Right atrium auricular region (tissue), 2 donors: ENCODE measurements at places on chromosomes 4 and X.

GRCh38 chr4:28548136-28548535, 1687.5 kb downstream of the STIM2 start:
- DNase-seq, result no peak

- DNase-seq, result no peak
Measured at GRCh38 chr4:137267024-137267423, 265.3 kb downstream of the PCDH18 start.

DNA sequence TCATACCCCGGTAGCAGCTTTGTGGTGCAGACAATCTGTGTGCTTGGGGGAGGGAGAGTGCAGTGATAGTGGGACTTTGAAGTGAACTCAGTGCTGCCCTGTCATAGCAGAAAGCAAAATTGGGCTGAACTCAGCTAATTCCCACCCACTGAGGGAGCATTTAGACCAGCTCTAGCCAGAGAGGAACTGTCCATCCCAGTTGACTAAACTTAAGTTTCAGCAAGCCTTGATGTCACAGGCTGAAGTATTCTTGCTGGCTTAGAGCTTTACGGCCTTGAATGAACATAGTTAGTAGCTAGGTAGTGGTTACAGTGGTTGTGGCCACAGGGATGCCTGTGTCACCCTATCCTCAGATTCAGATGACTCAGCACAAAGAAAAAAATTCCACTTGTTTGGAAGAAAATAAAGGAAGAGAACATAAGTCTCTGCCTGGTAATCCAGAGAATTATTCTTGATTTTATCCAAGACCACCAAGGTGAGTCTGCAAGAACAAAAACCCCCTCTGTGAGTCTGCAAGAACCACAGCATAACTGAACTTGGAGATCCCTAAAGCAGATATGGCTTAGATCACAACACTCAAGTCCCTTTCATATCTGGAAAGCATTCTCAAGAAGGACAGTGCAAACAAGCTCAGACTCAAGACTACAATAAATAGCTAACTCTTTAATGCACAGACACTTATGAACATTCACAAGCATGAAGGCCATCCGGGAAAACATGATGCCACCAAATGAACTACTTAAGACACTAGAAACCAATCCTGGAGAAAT, 39.4 kb downstream of the ADH7 start:
- DNase-seq, result no peak

GRCh38 chr4:163558539-163559044, 64.1 kb downstream of the TMA16 start:
- no peak for DNase-seq

DNA sequence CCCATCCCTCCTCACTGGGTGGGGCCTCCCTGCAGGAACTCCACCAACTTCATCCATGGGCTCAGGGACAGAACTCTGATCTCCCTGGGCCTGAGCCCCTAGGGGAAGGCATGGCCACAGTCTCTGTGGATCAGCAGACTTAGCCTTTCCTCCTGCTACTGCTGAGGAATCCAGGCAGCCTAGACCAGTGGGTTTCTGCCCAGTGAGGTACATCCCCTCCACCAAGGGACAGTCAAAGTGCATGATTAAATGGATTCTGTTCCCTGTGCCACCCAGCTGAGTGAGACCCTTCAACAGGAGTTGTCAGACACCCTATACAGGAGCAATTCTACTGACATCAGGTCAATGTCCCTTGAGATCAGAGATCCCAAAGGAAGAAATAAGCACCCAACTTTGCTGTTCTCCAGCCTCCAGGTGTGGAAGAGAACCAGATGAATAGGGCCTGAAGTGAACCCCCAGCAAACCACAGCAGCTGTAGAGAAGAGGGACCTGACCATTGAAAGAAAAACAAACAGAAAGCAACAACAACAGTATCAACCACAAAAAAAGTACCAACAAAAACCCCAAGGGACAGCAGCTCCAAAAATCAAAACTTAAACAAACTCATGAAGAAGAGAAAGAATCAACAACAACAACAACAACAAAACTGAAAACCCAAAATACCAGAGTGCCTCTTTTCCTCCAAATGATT, 84.8 kb downstream of the CHIC1 start:
- no peak for DNase-seq

DNA sequence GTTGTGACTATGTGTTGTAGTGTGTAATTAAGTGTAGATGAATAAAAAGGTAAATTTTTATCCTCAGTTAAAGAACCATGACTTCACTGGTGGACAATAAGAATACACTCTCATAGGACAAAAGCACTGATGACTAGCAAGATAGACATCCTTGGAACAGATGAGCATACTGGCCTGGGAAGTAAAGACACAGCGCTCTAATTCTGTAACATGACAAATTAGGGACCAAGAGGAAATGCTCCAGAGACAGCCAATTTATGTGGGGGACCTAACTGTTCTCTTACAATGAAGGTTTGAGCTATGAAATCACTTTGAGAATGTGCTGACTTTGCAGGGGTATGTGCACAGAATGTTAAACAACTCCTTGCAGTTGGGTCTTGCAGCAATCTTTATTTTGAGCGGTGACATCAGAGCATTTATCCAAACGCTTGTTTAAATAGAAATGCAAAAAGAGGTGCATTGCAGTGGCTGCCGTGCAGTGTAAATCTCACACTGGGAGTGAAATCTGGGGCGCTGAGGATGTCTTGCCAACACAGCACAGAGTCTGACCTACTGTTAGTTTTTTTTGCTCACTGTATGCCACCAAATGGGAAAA, 109.3 kb downstream of the MAGEC2 start:
- no peak for DNase-seq

DNA sequence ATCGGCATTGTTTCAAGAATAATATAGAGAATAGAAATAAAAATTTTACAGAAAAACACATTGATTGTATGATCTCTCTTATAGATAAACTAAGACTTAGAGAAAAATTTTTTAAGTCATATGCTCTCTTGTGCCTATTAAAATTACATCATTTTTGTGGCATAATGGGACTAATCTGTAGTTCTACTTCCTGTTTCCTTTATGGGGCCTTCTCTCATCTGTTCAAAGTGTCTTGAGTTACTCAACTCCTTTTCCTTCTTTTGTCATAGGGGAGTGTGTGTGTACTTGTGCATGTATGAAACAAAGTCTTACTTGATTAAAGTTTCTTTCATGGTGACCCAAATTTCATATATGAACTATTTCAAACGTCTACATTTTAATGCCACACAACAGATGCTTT, 1448.9 kb upstream of the TENM3 start:
- no peak for DNase-seq

GRCh38 chrX:79231662-79232061, 87.2 kb downstream of the GPR174 start:
- DNase-seq, result no peak

- no peak for DNase-seq
Measured at GRCh38 chrX:151871244-151871643, 41.4 kb upstream of the MAGEA4 start.

DNA sequence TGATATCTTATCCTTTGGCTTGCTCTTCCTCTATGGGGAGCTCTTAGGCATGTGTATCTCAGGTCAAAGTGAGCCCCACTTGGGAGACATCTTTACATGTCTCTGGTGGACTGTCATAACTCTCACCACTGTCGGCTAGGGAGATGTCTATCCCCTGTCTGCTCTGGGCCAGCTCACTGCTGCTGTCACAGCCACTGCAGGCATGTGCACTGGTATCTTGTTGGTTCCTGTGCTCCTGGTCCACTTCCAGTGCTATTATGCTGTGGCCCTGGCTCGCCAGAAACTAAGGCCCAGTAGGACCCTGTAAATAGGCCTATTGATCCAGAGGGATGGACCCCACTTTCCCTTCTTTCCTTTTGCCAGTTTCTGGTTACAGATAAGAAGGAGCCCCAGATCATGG, 56.6 kb upstream of the LAS1L start:
- no peak for DNase-seq

- no peak for DNase-seq
Measured at GRCh38 chr4:25233194-25233593, 639 bp upstream of the PI4K2B start.

DNA sequence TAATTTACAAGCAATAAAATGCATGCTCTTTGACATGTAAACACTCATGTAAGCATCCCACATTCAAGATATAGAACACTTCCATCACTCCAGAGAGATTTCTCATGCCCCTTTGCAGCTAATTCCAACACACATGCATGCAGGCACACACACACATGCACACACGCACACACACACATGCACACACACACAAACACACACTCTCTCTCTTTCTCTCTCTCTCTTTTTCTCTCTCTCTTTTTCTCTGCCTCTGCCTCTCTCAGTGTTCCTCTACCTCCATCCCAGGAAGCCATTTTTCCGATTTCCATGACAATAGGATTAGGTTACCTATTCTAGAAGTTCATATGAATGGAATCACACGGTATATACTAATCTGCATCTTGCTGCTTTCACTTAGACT, 11.9 kb upstream of the SOD3 start:
- no peak for DNase-seq

DNA sequence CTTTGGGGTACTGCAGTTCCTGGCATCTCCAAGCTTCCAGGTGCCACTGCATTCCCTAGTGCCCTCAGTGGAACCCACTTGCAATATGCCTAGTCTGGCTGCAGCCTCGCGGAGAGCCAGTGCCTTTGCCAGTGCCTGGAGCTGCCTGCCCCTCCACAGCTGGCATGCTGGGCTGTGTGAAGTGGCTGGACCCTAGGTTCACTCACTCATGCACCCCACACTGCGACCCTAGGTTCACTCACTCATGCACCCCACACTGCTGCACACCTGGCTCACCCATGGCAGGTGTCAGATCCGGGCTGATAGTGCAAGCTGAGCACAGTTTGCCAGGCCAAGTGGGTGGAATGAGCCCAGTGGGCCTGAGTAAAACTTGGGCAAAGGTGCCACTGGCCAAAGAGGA, 253.0 kb upstream of the NDST4 start:
- DNase-seq, result no peak

DNA sequence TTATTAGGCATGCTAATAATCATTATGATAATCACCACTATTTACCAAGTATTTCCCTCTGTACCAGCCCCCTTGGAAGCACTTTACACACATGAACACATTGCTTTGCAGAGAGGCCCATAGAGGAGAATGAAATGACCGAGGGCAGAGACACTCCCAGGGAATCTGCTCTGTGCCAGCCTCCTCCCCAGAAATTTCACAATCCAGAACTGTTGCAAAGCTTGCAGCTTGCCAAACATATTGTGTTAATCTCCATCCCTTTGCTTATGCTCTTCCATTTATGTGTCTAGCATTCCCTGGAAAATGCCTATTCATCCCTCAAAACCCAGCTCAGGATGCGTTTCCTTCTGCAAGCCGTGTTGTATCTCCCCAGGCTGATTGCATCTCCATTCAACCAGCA, 37.8 kb downstream of the CYTL1 start:
- DNase-seq, result no peak

DNA sequence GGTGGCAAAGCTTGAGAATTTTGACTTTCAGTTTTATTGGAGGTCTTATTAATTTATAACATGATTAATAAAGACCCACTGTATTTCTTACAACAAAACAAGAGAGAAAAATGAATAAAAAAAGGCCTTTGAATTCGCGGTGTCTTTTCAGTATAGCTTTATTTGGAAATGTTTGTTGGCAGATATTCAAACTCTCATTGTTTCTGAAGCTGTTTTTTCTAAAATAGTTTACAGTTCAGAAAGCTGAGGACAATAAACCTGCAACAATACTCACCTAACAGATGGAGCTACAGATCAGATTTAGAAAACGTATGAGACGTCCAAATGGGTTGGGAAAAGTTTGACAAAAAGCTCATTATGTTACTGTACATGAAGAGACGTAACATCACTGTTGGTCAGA, 2.4 kb upstream of the SPARCL1 start:
- no peak for DNase-seq

GRCh38 chrX:130848763-130849162, 54.2 kb downstream of the ENOX2 start:
- no peak for DNase-seq

DNA sequence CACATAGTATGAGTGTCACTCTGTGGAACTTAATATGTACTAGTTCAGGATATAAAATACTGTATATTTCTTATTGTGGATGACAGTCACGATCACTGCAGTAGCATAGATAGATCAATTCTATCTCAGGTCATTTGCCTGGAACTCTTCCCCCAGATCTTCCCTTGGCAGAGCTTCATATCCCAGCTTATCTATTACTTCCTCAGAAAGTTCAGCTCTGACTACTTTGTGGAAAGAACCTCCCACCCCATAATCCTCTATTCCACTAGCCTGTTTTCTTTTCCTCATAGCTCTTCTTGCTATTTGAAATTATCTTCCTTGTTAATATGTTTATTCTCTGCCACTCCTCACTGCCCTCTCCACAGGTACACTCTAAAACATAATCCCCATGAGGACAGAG, 10.9 kb downstream of the FAM241A start:
- DNase-seq, result no peak

DNA sequence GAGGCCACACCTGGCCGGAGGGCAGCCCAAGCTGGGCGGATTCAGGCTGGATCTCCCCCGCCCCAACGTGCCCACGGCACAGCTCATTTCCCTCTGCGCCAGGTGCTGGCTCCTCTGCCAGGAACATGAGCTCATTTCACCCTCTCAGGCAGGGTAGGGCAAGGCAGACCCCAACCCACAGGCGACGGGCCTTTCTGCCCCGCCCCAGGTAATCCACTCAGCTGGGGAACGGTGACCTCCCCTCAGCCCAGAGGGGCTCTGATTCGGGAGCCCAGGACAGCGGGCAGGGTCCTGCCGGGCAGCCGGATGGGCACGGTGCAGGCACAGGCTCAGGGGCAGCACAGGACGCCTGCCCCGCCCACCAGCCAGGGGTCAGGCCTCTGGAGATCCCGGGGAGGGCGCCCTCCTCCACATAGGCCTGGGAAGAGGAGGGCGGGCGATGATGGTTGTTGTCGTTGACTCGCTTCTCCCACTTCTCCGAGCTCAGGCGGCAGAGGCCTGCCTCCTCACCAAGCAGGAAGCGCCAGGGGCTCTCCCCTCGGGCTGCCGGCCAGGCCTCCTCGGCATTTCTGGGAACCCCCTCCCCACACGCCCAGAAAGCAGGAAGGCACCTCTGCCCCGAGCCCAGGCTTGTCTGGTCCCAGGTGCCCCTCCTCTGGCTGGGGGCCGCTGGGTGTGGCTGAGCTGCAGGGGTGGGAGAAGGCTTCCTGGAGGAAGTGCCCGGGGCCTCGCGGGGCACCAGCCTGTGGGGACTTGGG, 31.1 kb downstream of the TACC3 start:
- DNase-seq, result no peak

DNA sequence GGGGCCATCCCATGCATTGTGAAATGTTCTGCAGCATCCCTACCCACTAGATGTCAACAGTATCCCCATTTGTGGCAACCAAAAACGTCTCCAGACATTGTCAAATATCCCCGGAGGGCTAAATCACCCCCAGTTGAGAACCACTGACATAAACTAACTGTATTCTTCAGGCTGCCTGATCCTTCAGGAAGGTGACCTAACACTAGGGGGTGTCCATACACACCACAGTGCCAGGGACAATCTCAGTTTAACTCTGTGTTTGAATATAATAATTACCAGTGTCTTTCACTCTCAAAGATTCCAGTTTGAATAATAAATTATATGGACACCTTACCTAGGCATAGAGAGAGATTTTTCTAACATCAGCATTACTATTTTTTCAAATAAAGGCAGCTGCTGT, 6.4 kb downstream of the ACE2 start:
- no peak for DNase-seq

DNA sequence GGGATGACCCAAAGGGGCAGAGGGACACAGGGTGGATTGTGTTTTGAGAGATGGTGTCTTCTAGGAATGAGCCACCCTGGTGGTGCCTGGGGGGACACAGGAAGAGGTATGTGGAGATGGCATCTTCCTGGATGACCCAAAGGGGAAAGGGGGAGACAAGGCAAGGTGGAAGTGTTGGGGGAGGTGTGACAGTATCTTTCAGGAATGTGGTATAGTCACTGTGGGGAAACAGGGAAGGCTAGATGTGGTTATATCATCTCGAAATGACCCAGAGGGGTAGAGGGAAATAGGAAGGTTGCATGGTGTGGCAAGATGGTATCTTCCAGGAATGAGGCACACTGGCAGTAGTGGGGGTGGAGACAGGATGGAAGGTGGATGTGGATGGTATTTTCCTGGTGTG, 62.9 kb downstream of the MAOA start:
- DNase-seq, result no peak
